Foreskin melanocyte (primary cell): ENCODE measurements at places on chromosomes 5 and 9.
A peak's percentile ranks its signal among the peaks of the same experiment; 100 is the strongest.

DNA sequence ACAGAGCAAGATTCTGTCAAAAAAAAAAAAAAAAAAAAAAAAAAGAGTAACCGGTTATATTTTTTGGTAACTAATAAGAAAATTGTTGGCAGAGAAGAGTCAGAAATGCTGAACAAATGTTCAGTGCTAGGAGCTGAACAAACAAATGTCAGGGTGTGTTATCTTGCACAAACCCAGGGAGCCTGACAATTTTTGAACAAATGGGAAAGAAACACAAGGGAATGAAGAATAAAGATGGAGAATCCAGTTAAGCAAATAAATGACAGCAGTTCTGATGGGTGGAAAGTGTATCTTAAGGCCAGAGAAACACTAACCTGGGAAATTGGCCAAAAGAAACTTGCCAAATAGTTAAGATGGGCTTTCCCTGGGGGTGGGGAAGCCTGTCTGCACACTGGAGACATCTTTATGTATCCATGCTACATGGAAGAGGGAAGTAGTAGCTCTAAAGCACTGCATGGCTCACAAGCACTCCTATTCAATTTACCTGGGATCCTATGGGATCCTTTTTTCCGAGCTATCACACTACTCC, 23.7 kb downstream of the KLHL3 start:
- no peak for DNase-seq

GRCh38 chr5:27705661-27706060, 667.3 kb upstream of the CDH9 start:
- DNase-seq, result no peak

DNA sequence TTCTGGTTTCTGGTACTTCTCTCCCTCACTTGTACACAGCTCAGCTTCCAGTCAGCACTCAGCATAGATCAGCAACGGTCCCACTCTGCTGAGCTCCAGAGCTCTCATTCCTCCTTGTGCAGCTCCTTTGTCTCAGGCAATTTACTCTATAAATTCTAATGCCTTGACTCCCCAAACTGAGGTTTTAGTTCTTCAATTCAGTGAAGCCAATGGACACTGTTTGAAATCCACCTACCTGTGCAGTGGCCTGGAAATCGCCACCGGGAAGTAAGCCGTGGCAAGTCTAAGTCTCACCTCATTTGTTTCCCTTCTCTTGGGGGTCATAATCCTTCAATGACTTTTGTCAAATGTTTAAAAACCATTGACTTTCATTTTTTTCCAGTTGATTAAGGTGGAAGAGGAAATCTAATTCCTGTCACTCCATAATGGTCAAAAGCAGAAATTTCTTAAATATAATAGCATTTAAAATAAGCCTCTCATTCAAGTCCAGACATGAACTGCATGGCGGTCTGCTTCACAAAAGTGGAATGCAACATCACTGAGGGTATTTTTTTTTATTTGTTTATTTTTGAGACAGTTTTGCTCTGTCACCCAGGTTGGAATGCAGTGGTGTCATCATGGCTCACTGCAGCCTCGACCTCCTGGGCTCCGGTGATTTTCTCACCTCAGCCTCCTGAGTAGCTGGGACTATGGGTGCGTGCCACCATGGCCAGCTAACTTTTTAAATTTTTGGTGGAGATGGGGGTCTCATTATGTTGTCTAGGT, 79.6 kb downstream of the C7 start:
- DNase-seq, result no peak

DNA sequence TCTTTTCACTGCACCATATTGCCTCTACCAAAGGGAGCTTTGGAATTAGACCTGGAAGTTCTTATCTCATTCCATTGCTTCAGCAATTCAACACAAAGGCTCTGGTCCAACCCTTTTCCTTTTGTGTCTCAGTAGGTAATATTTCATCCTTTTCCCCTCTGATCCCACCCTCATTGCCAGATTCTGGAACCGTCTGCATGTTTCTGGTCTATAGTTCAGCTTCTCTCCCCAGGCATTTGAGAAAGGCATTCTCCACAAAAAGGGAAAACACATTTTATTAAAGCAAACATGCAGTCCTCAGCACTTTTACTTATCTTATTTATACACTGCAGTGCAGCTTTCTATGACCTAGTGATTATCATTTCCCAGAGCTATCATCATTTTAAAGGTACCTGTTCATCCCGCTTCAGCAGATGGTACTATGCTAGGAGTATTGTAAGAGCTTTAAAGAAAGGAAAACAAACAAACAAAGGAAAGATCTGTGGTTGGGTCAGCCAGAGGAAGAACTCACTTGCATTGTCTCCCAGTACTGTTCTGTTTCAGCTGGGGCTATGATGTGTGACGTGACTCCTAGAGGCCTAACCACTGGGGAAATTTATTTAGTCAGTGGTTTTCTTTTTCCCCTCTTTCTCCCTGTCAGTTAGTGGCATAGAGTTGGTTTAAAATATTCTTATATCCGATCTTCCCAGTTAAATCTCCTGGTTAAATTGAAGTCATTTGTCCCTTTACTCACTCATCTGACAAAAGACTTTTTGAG, 269.2 kb downstream of the TMEM38B start:
- DNase-seq, result no peak

DNA sequence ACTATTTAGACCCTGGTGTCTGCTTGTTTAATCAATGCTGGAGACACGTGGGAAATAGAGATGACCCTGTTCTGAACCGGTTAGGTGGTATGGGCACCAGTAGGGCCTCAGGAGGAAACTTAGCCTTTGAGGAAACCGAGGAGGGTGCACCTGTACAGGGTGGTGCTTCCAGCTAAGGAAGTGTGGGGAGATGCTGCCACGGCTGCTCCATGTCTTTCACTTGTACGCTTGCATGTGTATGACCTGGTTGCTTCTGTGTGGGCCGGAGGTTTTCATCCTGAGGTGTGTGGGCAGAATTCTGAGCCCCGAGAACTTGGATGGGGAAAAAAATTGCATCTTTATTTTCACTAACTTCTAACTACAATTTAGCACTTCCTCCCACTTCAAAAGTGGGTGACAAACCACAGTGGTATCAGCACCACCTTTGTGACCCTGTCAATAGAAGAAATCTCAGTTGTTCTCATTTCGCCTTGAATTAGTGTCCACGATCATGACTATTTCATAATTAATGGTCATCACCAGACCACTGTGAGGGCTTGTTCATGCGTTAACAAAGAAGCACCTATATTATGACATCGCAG, 99.8 kb upstream of the SPATA31C2 start:
- no peak for DNase-seq

DNA sequence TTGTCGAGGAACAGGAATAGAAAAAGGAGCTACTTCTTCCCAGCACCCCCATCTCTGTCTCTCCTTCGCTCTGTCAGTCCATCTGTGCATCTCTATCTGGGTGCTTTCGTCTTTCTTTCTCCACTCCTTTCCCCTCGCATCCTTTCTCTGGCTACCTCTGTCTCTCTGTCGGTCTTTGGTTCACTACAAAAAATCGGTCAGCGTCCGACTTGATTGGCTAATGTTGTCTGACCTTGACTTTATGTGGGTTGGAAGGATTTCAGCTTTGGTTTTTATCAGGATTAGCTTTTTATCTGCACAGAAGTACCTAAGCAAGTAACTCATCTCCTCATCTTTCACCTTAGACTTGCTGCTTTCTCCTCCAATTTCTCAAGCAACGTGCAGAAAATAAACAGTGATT, 575.2 kb upstream of the ZNF462 start:
- no peak for DNase-seq

DNA sequence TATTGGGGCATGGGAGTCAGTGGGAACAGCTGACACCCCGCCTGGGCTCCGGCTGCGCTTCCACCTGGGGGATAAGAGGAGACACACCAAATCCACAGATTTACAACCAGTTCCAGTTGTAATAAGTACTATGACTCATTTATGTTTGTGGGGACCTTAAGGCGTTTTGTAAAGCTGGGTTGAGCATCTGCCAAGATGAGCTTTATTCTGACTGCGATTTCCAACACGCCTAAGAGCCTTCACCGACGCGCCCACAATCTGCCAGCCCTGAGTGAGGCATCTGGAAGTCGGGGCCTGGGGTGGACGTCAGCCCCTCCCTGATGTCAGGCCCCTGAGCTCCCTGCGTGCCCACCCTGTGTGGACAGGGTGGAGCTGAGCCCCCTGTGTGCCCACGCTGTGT, 14.3 kb upstream of the LHX3 start:
- DNase-seq, result no peak

DNA sequence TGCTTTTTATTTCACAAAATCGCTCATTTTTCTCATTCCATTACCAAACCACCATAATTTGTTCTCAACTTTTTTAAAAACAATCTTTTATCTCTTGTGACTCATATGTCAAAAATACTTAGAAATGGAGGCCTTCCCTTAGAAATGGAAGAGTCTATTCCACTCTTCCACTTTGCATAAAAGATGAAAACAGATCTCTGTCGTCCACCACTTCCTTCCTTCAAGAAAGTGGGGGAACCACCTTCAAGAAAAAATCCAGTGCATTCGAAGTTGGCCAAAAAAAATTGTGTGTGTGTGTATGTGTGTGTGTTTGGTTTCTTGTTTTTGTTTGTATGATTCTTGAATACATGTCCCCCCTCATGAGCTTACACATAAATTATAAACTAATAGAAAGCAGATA, 628.8 kb upstream of the DMAC1 start:
- DNase-seq, result no peak

GRCh38 chr9:23754551-23754950, 71.5 kb downstream of the ELAVL2 start:
- no peak for DNase-seq

DNA sequence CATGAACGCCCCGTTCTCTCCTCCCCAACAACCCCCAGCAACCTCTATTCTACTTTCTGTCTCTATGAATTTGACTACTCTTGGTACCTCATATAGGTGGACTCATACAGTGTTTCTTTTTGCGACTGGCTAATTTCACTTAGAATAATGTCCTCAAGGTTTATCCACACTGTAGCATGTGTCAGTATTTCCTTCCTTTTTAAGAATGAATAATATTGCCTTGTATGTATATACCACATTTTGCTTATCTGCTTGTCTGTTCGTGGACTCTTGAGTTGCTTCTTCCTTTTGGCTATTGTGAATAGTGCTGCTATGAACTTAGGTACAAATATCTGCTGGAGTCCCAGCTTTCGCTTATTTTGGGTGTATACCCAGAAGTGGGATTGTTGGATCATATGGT, 42.7 kb downstream of the IQGAP2 start:
- no peak for DNase-seq

GRCh38 chr5:26148569-26149107, 889.7 kb downstream of the CDH9 start:
- no peak for DNase-seq

DNA sequence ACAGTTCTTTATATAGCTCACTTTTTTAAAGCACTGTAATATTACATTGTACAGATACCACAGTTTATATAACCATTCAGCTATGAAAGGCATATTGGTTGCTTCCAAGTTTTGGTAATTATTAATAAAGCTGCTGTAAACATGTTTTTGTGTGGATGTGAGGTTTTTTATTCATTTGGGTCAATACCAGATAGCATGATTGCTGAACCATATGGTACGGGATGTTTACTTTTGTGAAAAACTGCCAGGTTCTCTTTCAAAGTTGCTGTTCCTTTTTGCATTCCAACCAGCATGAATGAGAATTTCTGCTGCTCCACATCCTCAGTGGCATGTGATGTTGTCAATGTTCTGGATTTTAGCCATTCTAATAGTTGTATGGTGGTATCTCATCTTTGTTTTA, 439.6 kb upstream of the NMUR2 start:
- DNase-seq, result no peak

DNA sequence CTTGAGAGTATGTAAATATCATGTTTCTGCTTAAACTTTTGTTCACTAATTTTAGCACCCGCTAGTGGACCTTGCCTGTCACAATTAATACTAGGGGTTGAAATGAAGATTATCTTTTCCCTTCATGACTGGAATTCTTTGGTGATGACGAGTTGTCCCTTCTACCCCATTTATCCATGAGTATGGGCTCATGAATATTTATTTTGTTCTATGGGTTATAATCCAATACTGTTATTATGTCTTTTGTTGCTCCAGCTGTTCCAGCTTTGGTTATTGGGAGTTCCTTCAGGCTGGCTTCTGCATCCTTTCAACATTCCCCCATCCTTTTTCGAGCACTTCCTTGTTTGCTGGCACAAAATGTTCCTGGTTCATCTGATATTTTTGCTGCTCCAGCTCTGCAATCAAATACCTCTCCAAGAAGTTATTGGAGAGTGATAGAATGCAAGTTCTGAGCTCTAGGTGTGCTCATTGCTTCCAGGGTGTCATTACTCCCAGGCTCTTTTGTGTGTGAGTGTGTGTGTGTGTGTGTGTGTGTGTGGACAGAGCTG, 19.7 kb upstream of the ARHGEF28 start:
- no peak for DNase-seq

- peak; percentile 12 for DNase-seq
These were observed 74.3 kb downstream of the KIAA0825 start for GRCh38 chr5:94544031-94544650.

GRCh38 chr9:13445103-13445500, 165.6 kb upstream of the MPDZ start:
- DNase-seq, result no peak

GRCh38 chr5:50550993-50551392, 109.9 kb upstream of the EMB start:
- DNase-seq, result no peak

- DNase-seq, result no peak
These were observed 55.3 kb upstream of the SPATA31E1 start for GRCh38 chr9:87827341-87827740.

DNA sequence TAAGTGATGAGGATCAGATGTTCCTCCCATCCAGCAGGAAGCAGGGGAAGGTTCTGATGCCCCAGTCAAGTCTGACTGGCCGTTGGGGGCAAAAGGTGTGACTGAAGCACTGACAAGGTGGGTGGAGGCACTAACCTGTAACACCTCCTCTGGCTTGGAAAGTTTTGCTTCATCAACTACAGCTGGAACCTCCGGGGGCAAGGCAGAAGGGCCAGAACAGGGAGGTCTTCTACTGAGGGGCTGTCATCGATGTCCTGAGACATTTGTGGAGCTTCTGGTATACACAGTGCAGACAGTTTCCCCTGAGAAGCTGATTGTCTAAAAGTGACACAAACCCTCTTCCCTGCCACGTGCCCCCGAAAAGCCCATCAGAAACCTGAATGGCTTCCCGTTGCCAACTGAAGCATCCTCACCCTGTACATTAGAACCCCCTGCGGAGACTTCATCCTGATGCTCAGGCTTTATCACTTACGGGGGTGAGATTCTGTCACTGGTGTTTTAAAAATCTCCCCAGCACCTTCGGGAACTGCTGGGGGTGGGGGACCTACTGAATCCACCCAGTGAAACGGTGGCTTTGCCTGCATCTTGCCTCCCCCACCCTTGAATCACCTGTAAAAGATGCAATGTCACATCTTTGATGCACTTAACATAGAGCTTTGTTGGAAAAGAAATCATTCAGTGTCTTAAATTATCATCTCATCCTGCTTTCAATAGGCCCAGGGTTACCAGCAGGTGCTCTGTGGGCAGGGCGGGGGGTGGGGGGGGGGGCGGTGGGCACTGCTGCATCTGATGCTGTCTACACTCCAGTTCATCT, 24.6 kb downstream of the TRAF1 start:
- no peak for DNase-seq

GRCh38 chr9:121140162-121140561, 61.5 kb downstream of the RAB14 start:
- peak; percentile 18 for DNase-seq

DNA sequence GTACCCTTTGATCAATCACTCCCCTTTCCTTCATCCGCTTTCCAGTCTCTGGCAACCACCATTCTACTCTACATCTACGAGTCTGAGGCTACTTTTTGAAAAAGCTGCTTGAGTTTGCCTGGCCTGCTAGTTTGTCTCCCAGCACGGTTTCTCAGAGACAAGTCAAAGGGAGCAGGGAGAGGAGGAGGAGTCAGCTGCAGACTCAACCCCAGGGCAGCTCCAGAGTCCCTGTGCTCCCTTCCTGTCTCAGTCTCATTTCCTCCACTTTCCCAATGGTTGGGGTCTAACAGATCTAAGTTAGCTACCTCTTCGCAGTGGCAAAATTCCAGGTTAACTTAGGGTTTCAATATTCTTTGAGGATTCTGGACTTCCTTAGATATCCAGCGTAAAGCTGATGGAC, 80.0 kb upstream of the PCA3 start:
- no peak for DNase-seq
